ENCODE measurements at places on chromosomes 7 and 10.

- no peak for DNase-seq
Observed at GRCh38 chr10:93701866-93702209, 554 bp downstream of the FRA10AC1 start.

GRCh38 chr7:51217804-51218203 lies 98.8 kb downstream of the COBL start:
- DNase-seq, result no peak

DNA sequence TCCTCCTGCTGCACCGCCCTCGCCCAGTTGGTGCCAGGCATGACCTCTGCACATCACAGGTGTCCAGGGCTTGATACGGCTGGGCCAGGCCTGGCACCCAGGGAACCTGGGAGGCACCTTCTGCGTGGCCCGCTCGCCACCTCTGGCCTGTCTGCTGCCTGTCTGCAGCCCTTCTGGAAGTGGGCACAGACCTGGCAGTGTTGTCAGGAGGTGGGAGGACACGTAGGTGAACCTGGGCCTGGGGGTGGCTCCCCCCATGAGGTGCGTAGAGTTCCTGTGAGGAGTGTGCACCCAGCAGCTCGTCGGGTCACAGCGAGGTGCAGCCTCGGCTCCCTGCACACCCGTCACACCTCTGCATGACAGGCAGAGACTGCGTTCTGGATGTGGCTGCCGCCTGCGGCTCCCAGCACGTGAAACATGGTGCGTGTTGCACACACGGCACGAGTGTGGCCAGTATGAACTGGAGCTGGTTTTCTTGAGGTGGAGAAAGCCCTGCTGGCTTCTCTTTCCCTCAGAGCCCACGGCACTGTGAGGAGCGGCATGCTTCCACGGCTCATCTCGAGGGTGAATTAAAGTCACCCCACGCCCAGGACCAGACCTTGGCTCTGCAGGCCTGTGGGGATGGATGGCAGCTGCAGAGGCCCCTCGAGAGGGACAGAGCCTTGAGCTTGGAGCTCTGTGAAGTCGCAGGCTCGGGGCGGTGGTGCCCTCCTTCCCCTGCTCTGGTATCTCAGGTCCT lies 24.8 kb downstream of the INPP5A start:
- DNase-seq, result no peak

DNA sequence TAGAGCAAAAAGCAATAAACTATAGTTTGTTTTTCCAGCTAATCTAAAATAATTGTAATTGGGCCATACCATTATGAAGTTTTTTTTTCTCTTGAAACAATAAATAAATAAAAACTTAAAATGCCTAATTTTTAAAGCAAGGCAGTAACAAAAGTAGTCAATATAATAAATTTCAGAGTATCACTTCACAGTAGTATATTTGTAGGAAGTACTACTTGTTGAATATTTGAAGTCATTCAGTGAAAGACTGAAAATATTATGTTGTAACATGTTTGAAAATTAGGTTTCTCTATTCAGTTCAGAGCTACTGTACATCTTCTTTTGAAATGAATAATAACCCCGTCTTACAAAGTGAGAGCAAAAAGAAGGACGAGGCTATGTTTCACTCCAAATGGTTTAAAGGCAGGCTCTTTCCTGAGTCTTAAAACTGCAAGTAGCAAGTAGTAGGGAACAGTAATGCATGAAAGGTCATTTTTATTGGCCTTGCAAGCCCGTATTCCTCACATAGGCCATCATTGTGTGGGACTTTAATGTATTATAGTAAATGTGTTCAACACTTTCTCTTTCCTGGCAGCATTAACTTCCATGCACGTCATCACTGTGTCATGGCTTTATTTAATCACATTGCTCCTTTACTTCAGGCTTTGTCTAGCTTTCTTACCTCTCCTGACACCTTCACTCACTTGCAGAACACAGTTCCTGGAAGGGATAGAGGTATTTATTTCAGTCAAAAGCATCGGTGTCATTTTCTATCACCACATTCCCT lies 141.4 kb downstream of the VTI1A start:
- no peak for DNase-seq
